ENCODE measurements at places on chromosomes 1 and 21. TPM values are rescaled to one million over a fixed set of nuclear protein-coding genes. Genes with fewer than 3 reads are reported as not detected.

GRCh38 chr1:195251900-195252299 lies 1356.3 kb downstream of the KCNT2 start:
- no peak for DNase-seq

- DNase-seq = no peak
These were observed 5.7 kb upstream of the ELF3 start for GRCh38 chr1:202004711-202005110.

DNA sequence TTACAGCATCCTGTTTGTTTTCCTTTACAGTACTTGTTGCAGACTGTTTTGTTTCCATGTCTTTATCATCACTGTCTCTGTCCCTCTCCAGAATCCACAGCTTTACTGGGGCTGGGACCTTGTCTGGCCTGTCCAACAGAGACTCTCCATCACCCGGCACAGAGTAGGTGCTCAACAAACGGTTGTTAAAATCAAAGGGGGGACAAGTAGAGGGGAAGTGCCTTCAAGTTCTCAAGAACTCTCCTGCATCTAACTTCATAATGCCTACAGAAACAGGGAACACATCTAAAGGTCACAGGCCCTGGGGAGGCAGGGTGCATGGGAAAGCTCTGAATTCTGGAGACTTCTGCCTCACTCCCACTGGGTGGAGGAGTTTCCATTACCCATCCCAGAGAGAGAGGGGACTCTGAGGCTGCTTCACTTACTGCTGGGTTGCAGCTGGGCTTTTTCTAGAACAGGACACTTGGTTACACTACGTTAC lies 2.3 kb upstream of the ECE1 start:
- no peak for DNase-seq

Gene RNF207
- total RNA-seq = 9.8 TPM

Data from HepG2 (cell line).